ENCODE measurements at places on chromosomes 4 and X.
A peak's percentile ranks its signal among the peaks of the same experiment; 100 is the strongest.

GRCh38 chr4:117610706-117611308 lies 423.5 kb upstream of the NDST3 start:
- no peak for DNase-seq

DNA sequence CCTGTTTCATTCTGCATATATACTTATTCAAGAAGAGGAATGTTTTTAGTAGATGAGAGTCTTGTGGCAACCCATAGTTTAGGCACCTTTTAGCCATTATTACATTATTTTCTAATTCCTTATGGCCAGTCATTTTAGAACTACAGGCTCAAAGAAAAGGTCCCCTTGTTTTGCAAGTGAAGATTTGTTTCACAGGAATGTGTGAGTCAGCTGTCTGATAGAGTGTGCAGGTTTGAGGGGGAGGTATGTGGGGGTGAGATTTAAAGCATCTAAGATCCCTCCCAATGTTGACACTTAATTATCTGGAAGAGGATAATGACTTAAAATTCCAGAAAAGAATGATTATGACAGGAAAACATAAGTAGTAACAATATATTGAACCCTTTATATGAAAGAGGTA lies 495.6 kb downstream of the KCNIP4 start:
- DNase-seq, result no peak

- peak; percentile 71 for DNase-seq
Measured at GRCh38 chr4:76546759-76547742, 112.0 kb downstream of the SHROOM3 start.

DNA sequence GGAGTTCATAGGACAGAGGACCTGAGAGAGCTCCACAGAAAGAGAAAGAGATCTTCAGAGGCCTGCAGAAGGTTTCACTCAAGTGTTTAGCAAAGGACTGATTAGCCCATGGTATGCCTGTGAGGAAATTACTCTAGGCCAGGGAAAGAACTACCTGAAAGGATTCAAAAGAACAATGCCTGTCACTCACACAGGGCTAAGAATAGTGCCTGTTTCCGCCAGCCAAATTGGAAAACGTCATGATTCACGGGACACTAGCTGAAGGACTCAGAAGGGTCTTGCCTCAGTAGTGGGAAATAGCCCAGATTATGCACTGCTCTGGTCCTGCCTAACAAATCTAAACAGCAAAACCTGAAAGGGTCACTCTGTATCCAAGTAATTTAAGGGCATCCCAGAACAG lies 21.1 kb downstream of the SYTL4 start:
- no peak for DNase-seq

DNA sequence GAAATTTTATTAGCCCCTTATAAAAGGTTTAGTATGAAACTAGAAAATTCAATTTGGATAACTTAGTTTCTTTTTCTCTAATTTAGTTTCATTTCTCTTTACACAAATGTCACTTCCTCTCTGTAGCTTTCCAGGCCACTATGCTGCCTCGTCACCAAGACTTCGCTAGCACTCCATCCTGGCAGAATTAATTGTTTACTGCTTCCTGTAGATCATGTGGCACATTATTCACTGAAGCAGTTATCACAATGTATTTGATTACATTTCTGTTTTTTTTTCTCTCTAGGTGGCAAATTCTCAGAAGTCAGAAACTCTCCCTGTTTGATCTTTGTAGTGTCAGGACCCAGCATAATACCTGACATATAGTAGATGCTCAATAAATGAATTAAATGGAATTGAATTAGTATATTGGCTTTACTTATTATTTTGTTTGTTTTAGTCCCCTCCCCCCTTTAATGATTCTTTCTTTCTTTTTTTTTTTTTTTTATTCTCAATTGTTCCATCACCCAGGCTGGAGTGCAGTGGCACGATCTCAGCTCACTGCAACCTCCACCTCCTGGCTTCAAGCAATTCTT lies 9.3 kb upstream of the SAT1 start:
- DNase-seq, result no peak

GRCh38 chr4:17511509-17511949 lies 361 bp downstream of the QDPR start:
- peak; percentile 26 for DNase-seq

DNA sequence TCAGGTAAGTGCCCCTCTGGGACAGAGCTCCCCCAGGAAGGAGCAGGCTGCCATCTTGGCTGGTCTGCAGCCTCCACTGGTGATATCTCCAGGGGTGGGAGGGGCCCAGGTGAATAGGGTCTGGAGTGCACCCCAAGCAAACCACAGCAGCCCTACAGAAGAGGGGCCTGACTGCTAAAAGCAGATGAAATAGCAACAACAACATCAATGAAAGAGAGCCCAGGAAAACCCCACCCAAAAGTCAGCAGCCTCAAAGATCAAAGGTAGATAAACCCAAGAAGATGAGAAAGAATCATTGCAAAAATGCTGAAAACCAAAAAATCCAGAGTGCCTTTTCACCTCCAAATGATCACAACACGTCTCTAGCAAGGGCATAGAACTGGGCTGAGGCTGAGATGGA lies 92.5 kb upstream of the PAGE3 start:
- DNase-seq, result no peak

DNA sequence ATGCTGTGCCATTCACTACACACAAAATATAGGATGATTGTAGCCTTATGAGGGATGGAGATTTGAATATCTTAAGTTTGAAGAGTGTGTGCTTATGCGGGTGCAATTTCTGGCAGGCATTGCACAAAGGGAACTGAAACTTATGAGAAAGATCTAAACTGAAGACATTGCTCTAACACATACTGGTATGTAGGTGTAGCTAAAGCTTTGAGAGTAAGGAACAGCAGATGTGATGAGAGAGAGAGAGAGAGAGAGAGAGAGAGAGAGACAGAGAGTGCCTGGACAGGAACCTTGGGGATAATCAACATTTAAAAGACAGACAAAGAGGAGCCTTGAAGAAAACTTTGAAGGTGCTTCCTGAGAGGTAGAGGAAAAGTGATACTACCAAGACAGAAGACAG lies 379.7 kb downstream of the SPRY1 start:
- no peak for DNase-seq

DNA sequence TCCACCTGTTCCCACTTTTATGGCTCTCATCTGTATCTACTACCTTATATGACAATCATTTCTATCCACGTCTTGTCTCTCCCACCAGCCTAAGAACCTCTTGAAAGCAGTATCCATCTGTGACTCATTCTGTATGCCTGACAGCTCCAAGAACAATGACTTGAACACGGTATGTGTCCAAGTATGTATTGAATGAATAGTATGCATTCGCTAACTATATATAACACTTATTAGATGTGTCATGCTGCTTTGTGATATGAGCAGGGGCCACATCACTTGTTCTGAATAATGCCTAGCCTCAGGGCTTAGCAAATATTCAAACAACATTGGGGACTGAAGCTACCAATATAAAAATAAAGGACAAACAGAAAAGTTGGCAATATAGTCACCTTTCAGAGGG lies 4.9 kb downstream of the OPHN1 start:
- DNase-seq, result peak; percentile 76

GRCh38 chr4:185936650-185937376 lies 124.8 kb upstream of the SORBS2 start:
- DNase-seq, result no peak

- no peak for DNase-seq
Measured at GRCh38 chr4:101419336-101420135, 72.2 kb upstream of the PPP3CA start.

DNA sequence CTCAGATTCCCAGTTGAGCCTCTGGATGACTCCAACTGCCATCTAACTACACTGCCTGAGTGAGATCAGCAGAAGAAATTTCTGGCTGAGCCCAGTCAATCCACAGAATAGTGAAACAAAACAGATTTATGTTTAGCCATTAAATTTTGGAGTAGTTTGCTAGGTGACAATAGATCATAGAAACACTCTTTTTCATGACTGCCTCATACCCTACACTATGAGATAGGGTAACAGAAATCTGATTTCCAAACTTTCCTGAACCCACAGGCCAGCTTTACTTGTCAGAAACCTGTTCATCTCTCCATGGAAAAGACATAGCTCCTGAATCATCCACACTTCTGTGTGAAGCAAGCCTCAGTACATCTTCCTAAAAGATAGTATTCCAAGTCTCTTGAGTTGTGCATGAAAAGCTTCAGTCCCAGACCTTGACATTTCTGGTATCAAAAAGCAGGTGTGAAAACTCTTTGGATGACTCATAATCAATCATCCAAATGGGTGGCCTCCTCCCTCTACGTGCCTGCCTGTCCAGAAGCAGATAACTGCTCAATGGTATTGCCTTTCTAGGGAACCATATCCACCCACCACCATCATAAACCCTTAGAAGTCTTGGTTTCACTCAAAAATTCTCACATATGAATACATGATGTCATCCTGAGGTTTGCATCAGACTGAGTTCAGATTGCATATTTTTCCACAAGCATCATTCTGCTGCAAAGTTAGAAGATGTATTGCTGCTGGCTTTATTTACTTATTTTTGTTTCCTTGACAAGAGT lies 47.5 kb upstream of the RAP2C start:
- peak; percentile 40 for DNase-seq

DNA sequence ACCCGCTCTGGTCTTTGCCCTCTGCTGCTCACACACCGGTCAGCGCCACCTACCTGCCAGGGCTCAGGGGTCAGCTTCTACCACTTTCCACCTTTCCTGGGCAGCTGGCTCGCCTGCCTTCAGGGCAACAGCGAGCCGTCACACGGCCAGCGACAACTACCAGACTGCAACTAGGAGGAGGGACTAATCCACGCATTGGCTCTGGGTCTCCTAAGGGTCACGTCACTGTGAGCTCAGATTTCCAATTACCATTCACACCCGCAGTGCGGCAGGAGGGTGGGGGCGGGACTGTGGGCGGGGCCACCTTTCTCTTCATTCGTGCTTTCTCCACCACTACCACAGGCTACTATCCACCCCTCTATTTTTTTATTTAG lies at the start of gene BEX5:
Gene BEX5, minus strand, starts transcription at position 172 of the 374 bp plus-strand sequence. CDS start 1,712 bp downstream, outside the sequence.
- DNase-seq, result no peak

DNA sequence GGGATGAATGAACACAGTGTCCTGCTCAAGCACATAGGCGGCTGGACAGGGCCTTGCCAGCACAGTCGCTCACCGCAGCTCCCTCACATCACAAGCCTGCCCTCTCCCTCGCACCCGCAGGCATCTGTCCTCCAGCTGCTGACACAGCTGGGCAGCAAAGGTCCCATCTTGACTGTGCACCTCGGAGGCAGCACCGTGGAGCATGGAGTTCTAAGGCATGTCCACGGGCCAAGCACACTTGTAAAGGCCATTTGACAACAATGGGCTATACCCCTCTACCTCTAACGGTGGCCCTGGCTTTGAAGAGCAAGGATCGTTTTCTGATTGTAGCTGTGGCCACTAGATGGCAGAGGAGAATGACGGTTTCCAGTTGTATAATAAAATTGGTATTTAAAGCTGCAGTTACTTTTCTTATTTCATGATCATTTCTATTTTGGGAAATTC lies 53.8 kb downstream of the APLN start:
- DNase-seq, result peak; percentile 17

GRCh38 chr4:94798808-94799207 lies 41.1 kb downstream of the BMPR1B start:
- no peak for DNase-seq

- DNase-seq, result no peak
Measured at GRCh38 chr4:5052204-5052702, 973 bp downstream of the STK32B start.

GRCh38 chr4:185339941-185340340 lies 55.8 kb downstream of the LRP2BP start:
- DNase-seq, result no peak

DNA sequence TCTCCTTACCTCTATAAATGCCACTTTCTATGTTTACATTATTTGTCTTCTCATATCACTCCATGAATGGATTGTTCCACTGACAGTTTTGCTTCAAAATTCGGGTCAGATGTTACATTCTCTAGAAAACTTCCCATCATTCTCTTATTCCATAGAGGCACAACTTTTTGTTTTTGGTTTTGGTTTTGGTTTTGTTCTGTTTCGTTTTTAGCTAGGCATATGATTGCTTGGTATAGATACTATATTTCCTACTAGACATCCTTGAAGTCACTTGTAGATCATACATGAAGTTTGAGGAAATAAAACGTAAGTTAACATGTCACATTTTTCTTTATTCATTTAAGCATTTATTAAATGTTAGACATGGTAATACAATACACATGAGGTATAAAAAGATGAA lies 961.0 kb downstream of the PCDH18 start:
- no peak for DNase-seq

- no peak for DNase-seq
Measured at GRCh38 chr4:7009564-7009963, 33.6 kb upstream of the TADA2B start.

DNA sequence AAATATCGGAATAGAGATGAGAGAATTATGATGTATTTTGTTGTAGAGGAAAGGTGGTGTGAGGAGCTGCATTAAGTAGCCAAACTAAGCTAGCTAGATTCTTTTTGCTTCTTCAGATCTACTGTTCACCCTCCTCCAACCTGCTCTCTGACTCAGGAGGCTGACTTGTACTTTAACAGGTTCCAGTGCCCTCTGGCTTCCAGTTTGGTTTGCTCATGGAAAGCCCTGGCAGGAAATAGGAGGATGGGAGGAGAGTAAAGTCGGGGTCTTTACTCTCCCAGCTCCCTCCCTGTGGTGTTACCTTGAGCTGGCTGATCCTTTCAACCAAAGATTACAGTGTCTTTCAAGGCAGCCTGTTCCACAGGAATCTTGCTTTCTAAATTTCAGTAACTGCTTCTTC lies 277.0 kb upstream of the EDA2R start:
- DNase-seq, result no peak

DNA sequence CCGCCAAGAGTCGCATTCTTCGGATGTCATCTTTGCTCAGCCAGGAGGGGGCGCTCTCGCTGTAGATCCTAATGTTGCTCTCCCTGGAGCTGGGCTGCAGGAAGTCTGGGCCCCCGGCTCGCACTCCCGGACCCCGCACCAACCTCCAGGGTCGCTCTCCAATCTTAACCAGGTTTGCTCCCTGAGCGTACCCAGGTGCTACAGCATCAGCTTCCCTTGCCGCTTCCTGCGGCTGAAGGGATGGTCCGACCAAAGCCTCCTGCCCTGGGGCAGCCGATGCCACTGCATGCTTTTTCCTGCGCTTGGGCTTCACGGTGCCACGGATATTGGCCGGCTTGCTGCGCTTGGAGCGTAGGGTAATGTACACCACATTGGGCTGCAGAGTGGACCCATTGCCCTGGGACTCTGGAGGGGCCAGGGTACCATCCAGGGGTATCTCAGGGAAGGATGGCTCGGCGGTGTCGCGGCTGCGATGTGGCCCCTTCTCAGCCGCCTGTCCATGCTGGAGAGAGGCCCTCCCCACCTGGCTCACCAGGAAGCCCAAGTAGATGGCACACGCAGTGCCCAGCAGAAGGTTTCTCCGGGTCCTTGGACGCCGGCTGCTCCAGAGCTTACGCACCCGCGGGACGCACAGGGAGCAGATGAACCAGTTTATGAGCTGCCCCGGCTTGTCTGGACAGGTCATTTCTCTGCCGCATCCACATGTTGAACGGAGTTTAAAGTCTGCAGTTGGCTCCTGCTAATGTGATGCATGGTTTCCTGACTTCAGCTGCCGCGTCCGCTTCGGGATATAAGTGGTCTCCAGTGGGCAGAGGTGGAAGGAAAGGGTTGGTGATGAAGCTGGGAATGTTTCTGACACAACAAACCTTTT lies 1.9 kb downstream of the GASK1B start:
- no peak for DNase-seq
